Hair follicular keratinocyte (primary cell): ENCODE measurements at places on chromosomes 2 and 18. TPM values are rescaled to one million over a fixed set of nuclear protein-coding genes. Genes with fewer than 3 reads are reported as not detected.

NGEF gene
- total RNA-seq, result 0.04 and 0.16 TPM in 2 replicates

SERPINB4 gene
- total RNA-seq, result 1.9 TPM in 2 replicates

SUMO1 gene
- 102 and 104 TPM in 2 replicates for total RNA-seq

RUFY4 gene
- not detected in 2 replicates for total RNA-seq

MAP4K4 gene
- total RNA-seq, result 80.0 and 103 TPM in 2 replicates

DCC gene
- not detected in 2 replicates for total RNA-seq

GALNT14 gene
- total RNA-seq, result 33.7 and 34.3 TPM in 2 replicates

GTF2A1L gene
- 0.31 TPM in 1 of 2 replicates, not detected in the other for total RNA-seq

EML6 gene
- total RNA-seq, result 0.04 TPM in 1 of 2 replicates, not detected in the other

MYO5B gene
- 2.5 and 7.7 TPM in 2 replicates for total RNA-seq

EFHD1 gene
- not detected in 2 replicates for total RNA-seq

RNF144A gene
- 2.2 and 3.6 TPM in 2 replicates for total RNA-seq

CLHC1 gene
- 2.7 and 3.9 TPM in 2 replicates for total RNA-seq
